ENCODE measurements at places on chromosomes 16 and 17. TPM values are rescaled to one million over a fixed set of nuclear protein-coding genes. Genes with fewer than 3 reads are reported as not detected.

PRPSAP2 gene
- 66.9 TPM for total RNA-seq

EFTUD2 gene
- total RNA-seq, result 133 TPM

MYH13 gene
- total RNA-seq, result not detected

RABEP1 gene
- 50.1 TPM for total RNA-seq

SDR42E1 gene
- 0.02 TPM for total RNA-seq

RCVRN gene
- total RNA-seq, result not detected

KRT33B gene
- total RNA-seq, result not detected

SPHK1 gene
- 13.9 TPM for total RNA-seq

TLCD1 gene
- total RNA-seq, result 15.5 TPM

SPEM3 gene
- total RNA-seq, result not detected

MFAP4 gene
- 2.5 TPM for total RNA-seq

SCGB1C2 gene
- not detected for total RNA-seq

LYRM1 gene
- 32.5 TPM for total RNA-seq

MRPS23 gene
- 34.6 TPM for total RNA-seq

- H3K36me3 ChIP-seq, result no peaks in the 10 kb centered on the region
- no peaks in the 10 kb centered on the region for H3K4me1 ChIP-seq
- no peaks in the 10 kb centered on the region for H3K27me3 ChIP-seq
- H3K4me3 ChIP-seq, result no peak overlapping the region
- no peak overlapping the region for H3K27ac ChIP-seq
Measured at GRCh38 chr17:41329279-41329948, 13.9 kb upstream of the KRTAP17-1 start.

GRCh38 chr16:27272076-27272475 is 3.5 kb upstream of the NSMCE1 start:
- no peaks in the 10 kb centered on the region for H3K27me3 ChIP-seq
- DNase-seq, result no peak
- peaks cover 5% of the 10 kb centered on the region for H3K4me1 ChIP-seq
- no peak overlapping the region for H3K4me3 ChIP-seq
- H3K27ac ChIP-seq, result no peak overlapping the region
- H3K36me3 ChIP-seq, result no peaks in the 10 kb centered on the region

DNA sequence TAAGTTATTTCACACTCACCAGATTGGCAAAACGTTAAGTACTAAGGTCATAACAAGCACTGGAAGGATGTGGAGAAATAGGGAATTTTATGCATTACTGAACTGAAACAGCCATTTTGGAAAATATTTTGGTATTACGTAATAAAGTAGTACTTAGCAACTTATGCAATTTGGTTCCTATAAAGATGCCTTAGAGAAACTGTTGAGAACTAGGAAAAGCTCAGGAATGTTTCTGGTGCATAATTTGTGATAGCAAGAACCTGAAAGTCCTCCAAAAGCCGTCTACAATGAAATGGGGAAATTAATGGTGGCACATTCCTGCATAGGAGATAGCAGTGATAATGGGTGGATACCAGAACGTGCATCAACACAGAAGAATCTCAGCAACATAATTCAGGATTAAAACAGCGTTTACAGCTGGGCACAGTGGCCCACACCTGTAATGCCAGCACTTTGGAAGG is 472.5 kb downstream of the WWOX start:
- no peak overlapping the region for H3K4me3 ChIP-seq
- H3K27ac ChIP-seq, result no peak overlapping the region
- H3K4me1 ChIP-seq, result no peaks in the 10 kb centered on the region
- H3K27me3 ChIP-seq, result no peaks in the 10 kb centered on the region
- no peaks in the 10 kb centered on the region for H3K36me3 ChIP-seq

GRCh38 chr17:7560172-7561027 is 1.3 kb upstream of the SENP3 start:
- H3K36me3 ChIP-seq, result no peaks in the 10 kb centered on the region
- H3K27ac ChIP-seq, result peak overlapping the region; percentile 96

DNA sequence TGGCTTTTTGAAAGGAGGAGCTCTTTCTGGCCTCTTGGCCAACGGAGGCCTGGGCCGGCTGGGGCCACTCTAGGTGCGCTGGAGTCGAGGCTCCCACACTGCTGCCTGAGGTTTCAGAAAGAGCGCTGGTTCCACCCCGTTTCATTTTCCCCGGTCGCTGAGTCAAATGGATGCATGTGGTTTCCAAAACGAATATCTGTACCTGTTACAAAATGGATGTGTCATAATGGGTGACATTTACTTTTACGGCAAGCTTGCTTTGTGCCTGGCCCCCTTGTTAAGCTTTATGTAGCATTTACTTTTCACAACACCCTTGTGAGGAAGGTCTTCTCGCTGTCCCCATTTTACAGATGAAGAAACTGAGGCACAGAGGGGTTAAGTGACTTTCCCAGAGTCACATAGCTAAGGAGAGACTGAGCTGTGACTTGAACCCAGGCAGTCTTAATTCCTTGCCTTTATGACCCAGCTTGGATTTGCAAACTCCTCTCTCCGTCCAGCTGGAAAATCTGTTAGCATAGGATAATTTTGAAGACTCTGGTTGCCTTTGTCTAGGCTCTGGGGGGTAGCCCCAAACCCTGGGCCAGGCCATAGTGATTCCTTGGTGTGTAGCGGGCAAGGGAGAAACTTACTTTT is 10.6 kb downstream of the KSR1 start:
- H3K27me3 ChIP-seq, result no peaks in the 10 kb centered on the region
- DNase-seq, result no peak
- H3K4me1 ChIP-seq, result peaks cover 5% of the 10 kb centered on the region
- no peaks in the 10 kb centered on the region for H3K36me3 ChIP-seq

- H3K36me3 ChIP-seq, result no peaks in the 10 kb centered on the region
- H3K27ac ChIP-seq, result peak overlapping the region; percentile 2
- no peak overlapping the region for H3K4me3 ChIP-seq
- peaks cover 10% of the 10 kb centered on the region for H3K4me1 ChIP-seq
Measured at GRCh38 chr17:69320908-69321238, 6.1 kb downstream of the ABCA5 start.

DNA sequence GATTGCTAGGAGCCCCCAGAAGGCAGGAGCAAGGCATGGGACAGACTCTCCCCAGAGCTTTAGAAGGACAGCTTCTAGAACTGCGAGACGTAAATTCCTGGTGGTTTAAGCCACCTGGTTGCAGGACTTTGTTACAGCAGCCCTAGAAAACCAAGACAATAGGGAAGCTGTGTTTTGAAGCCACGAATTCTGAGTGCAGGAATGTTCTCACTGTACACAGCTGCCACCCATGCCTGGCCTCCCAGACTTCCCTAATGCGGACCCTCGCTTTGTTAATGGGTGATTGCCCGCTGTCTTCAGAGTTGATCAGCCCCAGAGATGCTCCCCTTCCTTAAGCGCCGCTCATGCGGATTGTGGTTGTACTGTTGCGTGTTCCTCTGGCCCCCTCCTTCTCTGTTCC is 177.1 kb downstream of the MSI2 start:
- H3K4me1 ChIP-seq, result peaks cover 20% of the 10 kb centered on the region
- H3K27ac ChIP-seq, result no peak overlapping the region
- peaks cover 4% of the 10 kb centered on the region for H3K36me3 ChIP-seq
- DNase-seq, result no peak
- H3K27me3 ChIP-seq, result no peaks in the 10 kb centered on the region

GRCh38 chr16:10296956-10297340 is 88.9 kb upstream of the ATF7IP2 start:
- peaks cover 6% of the 10 kb centered on the region for H3K36me3 ChIP-seq
- H3K4me1 ChIP-seq, result peaks cover 4% of the 10 kb centered on the region
- no peak overlapping the region for H3K27ac ChIP-seq
- no peaks in the 10 kb centered on the region for H3K27me3 ChIP-seq
- no peak for DNase-seq

DNA sequence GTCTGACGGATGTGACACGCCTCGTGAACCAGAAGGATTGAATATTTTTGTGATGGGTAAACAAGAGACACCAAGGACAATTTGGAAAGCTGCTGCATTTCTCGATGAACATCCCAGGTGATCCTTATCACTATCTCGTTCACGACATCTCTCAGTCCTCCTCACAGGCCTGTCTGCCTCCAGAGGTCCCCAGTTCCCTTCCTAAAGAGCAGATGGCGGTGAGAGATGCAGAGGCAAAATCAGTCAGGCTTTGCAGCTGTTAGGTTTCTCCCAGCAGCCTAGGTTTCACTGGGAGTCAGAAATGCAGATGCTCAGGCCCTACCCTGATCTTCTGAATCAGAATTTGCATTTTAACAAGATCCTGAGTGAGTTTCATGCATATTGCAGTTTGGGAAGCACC is 23.6 kb downstream of the SCPEP1 start:
- no peak for DNase-seq
- no peak overlapping the region for H3K27ac ChIP-seq
- no peak overlapping the region for H3K4me3 ChIP-seq
- peaks cover 20% of the 10 kb centered on the region for H3K36me3 ChIP-seq

GRCh38 chr17:62955841-62956352 is 10.1 kb upstream of the TANC2 start:
- H3K27ac ChIP-seq, result no peak overlapping the region
- no peak overlapping the region for H3K4me3 ChIP-seq
- peaks cover 8% of the 10 kb centered on the region for H3K27me3 ChIP-seq

DNA sequence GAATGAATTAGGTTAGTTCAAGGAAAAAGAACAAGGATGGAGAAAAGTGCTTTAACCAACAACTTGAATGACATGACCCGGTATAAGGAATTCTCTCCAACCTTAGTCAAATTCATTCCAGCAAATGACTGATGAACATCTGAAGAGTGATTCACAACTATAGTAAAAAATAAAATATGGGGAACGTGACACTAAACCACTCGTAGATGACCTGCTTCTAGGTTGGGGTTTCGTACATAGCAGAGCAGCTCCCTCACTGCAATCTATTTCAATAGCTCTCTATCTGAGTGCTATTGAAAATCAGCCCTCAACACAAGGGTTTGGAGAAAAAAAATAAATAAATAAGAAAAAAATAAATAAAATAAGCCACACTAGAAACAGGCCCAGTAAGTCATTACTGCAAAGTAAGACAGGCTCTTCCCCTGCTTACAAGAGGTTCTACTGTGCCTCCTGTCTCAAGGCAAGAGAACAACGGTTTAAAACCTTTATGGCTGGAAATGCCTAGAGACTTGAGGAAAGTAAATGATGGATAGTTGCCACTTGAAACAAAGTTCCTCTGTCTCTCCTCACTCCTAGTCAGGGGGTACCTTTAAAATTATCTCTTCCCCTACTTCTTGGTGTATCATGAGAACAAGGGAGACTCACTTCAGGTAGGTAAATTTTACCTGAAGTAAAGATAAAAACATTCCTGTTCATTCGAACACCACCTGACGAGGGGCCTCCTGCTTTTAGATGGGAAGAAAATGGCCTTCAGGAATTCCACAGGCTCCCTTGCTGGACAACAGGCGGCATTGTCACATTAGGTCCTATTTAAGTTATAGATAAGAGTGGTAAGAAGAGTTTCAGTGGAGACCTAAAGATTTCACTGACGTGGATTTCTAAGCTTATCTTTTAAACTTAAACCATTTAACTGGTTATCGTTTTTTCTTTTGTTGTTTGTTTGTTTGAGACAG is 20.5 kb downstream of the COG7 start:
- no peak for DNase-seq
- H3K4me3 ChIP-seq, result no peak overlapping the region
- peaks cover 14% of the 10 kb centered on the region for H3K36me3 ChIP-seq
- peaks cover 2% of the 10 kb centered on the region for H3K4me1 ChIP-seq

DNA sequence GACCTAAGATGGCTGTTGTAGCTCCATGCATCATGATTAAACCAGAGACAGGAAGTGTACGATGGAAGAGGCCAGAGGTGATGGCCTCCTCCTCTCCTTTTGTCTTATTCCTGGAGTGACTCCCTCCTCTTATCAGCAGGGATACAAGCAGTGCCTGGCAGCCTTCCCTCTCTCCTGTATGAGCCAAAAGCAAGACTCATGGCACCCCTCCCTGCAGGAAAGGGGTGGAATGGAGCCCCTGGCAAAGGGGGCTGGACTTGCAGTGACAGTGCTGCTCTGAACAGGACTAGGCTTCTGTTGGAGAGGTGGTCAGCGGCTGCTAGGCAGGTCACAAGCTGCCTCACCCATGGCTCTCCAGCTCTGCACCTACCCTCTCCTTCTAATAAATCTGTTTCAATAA is 8.4 kb downstream of the TXNL4B start:
- H3K27ac ChIP-seq, result no peak overlapping the region
- H3K4me1 ChIP-seq, result no peaks in the 10 kb centered on the region
- no peak for DNase-seq

DNA sequence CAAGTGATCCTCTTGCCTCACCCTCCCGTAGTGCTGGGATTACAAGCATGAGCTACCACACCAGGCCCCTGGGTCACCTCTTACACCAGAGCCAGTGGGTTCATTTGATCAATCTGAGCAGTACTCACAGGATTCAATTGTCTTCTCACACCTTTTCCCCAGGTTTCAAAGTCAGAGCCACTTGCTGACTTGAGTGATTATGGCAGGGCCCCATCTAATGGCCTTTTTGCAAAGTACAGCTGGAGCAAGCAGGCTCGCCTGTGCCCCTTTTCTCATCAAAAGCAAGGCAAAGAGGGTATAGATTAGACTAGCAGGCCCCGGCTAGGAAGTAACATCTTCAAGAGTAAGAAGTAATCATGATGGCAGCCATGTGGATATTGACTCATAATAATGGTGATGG is 114.8 kb upstream of the NOL11 start:
- H3K4me1 ChIP-seq, result peaks cover 13% of the 10 kb centered on the region
- H3K27ac ChIP-seq, result no peak overlapping the region
- peaks cover 14% of the 10 kb centered on the region for H3K36me3 ChIP-seq
- DNase-seq, result peak; percentile 11
- H3K27me3 ChIP-seq, result no peaks in the 10 kb centered on the region
- no peak overlapping the region for H3K4me3 ChIP-seq

GRCh38 chr17:8997994-8998628 is 23.2 kb upstream of the NTN1 start:
- DNase-seq, result peak; percentile 47
- H3K4me3 ChIP-seq, result no peak overlapping the region
- H3K36me3 ChIP-seq, result no peaks in the 10 kb centered on the region
- H3K27ac ChIP-seq, result no peak overlapping the region

DNA sequence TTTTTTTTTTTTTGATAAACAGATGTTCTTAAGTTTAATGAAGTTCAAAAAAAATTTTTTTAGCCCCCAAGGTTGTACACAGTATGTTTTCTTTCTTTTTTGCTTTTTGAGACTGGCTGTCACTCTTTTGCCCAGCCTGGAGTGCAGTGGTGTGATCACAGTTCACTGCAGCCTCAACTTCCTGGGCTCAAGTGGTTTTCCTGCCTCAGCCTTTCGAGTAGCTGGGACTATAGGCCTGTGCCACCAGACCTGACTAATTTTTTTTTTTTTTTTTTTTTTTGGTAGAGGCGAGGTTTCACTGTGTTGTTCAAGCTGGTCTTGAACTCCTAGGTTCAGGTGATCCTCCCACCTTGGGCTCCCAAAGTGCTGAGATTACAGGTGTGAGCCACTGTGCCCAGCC is 12.8 kb downstream of the ITGAE start:
- no peak overlapping the region for H3K27ac ChIP-seq
- H3K4me3 ChIP-seq, result no peak overlapping the region
- no peaks in the 10 kb centered on the region for H3K4me1 ChIP-seq
- no peak for DNase-seq
- H3K27me3 ChIP-seq, result no peaks in the 10 kb centered on the region
- no peaks in the 10 kb centered on the region for H3K36me3 ChIP-seq

- H3K27me3 ChIP-seq, result no peaks in the 10 kb centered on the region
- H3K36me3 ChIP-seq, result no peaks in the 10 kb centered on the region
- H3K4me3 ChIP-seq, result no peak overlapping the region
- no peak for DNase-seq
Measured at GRCh38 chr16:81913222-81913621, 98.0 kb downstream of the SDR42E1 start.

Data from progenitor cell of endocrine pancreas (in vitro differentiated cells).